IPS-NIHi11 (cell line): ENCODE measurements at places on chromosomes 11 and 22.

DNA sequence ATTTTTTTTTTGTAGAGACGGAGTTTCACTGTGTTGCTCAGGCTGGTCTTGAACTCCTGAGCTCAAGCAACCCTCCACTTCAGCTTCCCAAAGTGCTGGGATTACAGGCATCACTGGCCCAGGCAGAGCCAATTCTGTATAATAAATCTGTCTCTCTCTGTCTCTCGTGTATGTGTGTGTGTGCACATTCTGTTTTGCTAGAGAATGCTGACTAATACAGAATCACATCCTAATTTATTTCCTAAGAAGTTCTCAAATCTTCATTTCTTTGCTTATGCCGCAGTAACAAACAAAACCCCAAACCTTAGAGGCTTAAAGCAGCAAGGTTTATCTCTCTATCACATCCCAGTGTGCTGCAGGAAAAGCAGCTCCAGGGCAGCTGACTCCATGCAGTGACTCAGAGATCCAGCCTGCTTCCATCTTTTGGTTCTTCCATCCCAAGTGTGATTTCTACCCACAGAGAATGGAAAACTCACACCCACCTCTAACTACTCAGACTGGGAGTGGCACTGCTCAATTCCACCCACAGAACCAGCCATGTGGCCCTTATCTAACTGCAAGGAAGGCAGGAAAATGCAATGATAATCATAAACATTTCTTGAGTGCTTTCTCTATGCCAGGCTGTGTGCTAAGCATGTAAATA, 35.1 kb upstream of the LRRC10B start:
- no peak for DNase-seq

DNA sequence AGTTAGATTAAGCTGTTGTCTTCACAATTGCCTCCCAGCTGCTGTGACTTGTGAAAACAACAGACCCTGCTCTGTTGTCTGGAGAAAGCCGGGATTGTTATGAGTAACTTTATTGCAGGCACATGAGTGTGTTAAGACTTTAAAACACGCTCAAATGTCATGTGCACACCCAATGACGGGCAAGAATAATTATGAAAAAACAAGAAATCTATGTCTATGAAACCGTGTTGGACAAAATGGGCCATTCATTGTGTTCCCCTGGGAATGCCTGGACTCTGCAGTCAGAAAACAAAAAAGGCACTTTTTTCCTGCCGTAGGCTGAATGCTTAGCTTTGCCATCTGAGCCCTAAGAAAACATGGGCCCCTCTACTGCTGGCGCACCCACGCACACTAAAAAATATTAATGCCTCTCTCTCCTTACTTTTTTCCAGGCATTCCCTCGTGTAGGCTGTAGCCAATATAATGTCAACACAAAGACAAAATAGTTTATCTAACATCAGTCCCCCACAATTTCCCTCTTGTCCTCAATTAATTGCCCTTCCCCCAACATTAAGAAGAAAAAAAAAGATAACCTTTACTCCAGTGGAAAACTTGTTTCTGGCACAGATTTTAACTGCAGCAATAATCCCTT, 207.9 kb downstream of the SOX6 start:
- no peak for DNase-seq

DNA sequence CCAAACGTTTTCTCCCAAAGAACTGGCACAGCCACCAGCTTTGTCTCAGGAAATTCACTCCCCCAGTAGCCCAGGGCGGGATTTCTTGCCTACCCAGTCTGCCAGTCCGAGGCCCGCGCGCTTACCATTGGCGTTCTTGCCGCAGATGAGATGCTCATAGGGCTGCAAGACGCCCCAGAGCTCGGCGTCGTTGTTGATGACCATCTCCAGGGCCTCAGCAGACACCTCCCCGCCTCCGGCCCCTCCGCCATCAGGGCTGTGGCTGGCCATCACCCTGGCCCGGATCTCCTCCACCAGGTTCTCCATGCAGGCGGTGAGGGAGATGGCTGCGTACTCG, 1.3 kb downstream of the ABTB2 start:
- no peak for DNase-seq

DNA sequence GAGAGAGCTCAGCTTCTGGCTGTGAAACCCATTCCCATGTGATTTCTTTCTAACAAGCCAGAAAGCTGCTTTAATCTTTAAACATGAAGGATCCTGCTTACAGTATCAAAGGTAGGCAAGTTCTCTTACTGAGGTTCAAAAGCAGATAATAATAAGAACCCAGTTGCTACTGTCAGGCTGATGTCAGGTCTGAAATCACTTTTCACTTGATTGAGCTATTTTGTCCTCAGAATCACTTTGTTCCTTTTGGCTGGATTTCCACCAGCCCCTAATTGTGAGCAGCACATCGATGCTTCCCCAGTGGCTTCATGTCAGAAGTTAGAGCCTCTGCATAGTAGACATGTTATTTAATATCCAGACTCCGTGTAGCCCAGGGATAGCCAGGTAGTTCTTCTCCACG, 55.8 kb upstream of the CEP295 start:
- no peak for DNase-seq

- DNase-seq: no peak
Observed at GRCh38 chr11:3002871-3003270, 10.7 kb upstream of the NAP1L4 start.

GRCh38 chr11:6682591-6682935, 577 bp downstream of the MRPL17 start:
- DNase-seq: no peak

DNA sequence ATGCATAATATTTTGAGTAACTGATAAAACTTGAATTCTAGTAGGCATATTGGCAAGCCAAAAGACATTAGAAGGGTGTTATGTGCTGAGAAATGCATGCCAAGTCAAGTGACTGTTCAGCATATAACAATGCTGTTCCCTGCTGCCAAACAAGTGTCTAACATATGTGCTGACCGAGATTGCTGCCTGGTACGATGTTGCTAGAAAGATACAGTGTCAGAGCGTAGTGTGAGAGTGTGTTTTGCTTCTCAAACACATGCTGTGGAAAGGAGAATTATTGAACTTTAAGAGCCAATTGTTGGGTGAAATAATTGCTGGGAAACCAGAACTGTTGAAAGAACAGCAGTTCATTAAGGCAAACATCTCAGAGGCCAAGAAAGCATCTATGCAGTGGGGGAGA, 71.3 kb upstream of the GRIA4 start:
- no peak for DNase-seq

DNA sequence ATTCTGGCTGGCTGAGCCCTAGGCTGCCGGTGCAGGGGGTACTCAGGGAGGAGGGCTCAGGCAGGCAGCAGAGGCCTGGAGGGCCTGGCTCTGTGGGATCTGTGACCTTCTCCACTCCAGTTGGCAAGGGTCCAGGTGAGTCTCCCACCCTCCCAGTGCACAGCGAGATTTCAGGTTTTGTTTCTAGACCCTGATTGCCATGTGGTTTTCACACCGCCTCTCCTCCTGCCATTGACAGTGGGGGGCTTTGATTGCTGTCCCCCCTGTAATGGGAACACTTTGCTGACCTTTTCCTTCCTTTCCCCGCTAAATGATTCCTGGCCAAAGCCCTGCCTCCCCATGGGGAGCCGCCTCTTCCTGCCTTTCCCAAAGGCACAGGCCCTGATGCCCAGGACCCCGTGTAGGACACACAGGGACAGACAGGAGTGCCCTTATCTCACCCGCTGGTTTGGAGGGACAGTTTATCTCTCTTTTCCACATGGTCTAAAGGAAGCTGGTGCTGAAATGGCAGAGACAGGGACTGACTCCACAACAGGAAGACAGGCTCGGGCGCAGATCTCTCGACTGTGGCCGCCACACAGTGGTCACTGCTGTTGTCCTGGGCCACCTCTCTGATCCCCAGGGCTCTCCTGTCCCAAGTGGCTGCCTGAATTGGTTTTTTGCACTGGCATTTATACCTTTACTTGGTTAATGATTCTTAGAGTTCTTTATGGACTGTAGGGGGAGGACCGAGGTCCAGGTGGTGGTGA, 43.4 kb downstream of the BCR start:
- no peak for DNase-seq

- DNase-seq: no peak
Observed at GRCh38 chr11:115819014-115819413, 314.8 kb upstream of the CADM1 start.

- no peak for DNase-seq
Observed at GRCh38 chr22:33831207-33831606, 89.1 kb downstream of the LARGE1 start.

GRCh38 chr11:68022531-68022930, 8.0 kb upstream of the NDUFS8 start:
- DNase-seq: no peak

GRCh38 chr11:75346912-75347647, 4.4 kb downstream of the ARRB1 start:
- no peak for DNase-seq

GRCh38 chr11:44324749-44325525, 15.0 kb upstream of the ALX4 start:
- DNase-seq: no peak

GRCh38 chr22:20094197-20094807, 14.3 kb downstream of the DGCR8 start:
- DNase-seq: no peak

DNA sequence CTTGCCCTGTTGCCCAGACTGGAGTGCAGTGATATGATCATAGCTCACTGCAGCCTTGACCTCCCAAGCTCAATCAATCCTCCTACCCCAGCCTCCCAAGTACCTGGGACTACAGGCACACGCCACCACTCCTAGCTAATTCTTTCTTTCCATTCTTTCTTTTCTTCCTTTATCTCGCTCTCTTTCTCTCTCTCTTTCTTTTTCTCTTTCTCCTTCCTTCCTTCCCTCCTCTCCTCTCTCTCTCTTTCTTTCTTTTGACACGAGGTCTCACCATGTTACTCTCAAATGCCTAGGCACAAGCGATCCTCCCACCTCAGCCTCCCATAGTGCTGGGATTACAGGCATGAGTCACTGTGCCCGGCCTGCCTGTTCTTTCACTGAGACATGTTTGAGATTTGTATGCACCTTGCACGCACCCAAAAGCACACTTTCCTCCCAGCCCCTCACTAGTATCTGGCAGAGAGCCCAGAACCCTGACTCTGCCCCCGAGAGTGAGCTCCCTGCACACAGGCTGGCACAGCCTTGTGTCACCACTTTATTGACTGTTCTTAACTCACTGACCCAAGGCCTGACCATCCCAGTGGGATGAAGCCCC, 56.8 kb downstream of the CD6 start:
- no peak for DNase-seq

DNA sequence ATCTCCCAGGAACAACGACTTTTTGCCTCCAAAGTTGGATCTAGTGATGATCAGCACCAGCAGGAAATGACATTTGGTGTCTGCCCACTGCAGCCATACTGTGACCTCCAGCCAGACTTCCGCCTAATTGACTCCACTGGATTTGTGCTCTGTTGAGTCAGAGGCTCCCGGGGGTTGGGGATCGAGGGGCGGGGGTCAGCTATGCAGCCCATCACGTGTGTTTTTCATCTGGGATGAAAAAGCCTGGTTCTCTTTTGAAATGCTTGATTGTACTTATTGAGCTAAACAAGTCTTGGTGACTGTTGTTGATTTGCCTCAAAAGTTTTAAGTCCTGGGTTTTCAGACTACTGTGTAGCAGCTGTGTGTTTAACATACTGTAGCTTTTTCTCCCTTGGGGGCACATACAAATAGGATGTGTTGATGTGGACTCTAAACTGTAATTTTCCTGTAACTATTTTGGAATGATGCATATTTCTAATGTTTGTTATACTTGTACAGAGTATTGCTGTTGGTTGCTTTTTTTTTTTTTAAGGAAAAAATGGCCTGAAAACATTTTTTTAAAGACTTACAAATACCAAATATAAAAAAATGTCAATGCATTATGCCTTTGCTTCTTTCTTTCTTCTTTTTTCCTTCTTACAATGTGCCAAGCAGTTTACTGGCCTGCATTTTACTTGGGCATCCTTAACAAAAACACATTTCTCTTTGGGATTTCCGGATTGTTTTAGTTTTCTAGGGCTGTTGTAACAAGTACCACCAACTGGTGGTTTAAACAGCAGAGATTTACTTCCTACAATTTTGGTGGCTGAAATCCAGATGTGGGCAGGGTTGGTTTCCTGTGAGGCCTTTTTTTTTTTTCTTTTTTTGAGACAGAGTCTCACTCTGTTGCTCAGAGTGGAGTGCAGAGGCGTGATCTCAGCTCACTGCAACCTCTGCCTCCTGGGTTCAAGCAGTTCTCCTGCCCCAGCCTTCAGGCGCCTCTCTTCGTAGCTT, 46.1 kb upstream of the OR4B1 start:
- no peak for DNase-seq

DNA sequence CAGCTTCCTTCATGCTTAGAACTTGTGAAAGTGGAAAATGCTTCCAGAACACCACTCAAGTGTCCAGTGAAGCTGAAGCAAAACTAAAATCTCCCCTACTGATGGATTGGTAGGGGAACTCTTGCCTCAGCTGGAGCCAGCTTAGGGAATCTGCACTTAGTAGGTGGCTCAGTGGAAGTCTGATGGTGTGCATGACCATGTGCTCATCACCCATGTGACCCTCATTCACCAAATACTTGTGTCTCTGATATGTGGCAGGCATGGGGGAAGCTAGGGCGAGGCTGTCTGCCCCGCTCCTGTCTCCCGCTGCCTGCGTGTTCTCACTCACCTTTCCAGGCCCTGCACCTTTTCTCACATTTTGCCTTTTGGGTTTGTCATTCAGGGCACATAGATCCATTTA, 7.2 kb downstream of the TEAD1 start:
- no peak for DNase-seq

DNA sequence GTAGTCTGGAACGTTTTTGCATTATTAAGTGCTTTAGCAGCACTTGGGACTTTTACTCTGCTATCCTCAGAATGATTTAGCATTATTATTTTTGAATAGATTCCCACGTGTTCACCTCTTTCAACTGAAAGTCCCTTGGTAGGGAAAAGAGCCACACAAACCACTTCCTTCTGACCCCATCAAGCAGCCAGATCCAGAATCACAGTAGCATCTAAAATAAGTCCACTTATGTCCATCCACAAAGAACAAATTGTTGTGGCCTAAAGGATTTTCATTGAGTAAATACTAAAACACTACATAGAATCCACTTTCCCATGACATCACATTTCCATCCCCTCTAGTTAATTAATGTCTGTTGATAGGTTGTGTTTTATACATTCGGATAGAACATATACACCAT, 381.7 kb downstream of the AASDHPPT start:
- no peak for DNase-seq

GRCh38 chr11:93942176-93942575, 79.0 kb upstream of the HEPHL1 start:
- no peak for DNase-seq

DNA sequence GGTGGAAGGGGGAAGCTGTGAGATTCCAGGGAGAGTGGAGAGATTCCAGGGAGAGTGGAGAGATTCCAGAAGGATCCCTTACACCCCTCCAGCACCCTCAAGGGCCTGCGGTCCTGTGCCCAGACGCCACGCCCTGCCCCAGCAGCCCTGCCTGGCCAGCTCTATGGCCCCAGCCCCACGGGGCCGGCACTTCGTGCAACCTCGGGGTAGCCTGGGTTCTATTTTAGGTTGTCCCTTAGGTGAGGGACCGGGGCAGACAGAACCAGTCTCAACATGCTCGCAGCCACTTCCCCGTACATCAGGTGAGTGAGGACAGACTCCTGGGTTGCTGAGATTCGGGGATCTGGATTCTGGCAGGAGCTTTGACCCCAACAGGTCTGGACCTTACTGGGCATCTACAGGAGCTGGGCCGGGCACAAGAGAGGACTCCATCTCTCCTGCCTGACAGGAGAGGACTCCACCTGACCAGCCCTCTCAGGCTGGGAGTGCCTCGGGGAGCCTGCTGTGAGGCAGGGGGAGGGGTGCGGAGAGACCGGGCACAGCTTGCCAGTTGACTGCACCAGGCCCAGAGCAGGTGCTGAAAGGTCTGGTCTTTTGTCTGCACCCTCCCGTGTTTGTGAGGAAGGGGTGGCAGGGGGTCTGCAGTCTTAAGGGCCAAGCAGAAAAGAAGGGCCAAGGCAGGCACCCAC, 8.5 kb upstream of the ADORA2A start:
- DNase-seq: no peak

- no peak for DNase-seq
Observed at GRCh38 chr11:46661836-46662235, 38.6 kb downstream of the ARHGAP1 start.
